Suppressor macrophage (primary cell): ENCODE measurements at places on chromosomes 3 and 15.
A peak's percentile ranks its signal among the peaks of the same experiment; 100 is the strongest.

GRCh38 chr15:66963710-66964109, 101.7 kb upstream of the SMAD3 start:
- DNase-seq = peak; percentile 66

DNA sequence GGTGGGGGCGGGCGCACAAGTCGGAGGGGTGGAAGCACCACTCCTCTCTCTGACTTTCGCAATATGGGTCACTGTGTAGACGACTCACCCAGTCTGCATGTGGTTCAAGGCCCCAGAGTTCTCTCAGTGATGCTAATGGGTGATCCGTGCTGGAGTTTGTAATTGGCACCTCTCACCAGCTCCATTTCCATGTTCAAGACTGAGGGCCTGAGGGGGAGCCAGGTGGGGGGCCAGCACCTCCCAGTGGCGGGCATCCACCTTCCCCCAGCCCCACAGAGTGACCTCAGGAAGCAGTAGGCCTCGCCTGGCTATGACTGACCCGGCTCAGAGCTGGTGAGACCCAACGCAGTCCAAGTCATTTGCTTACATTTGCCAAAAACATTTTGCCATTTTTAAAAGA, 230.0 kb upstream of the ST8SIA2 start:
- no peak for DNase-seq

DNA sequence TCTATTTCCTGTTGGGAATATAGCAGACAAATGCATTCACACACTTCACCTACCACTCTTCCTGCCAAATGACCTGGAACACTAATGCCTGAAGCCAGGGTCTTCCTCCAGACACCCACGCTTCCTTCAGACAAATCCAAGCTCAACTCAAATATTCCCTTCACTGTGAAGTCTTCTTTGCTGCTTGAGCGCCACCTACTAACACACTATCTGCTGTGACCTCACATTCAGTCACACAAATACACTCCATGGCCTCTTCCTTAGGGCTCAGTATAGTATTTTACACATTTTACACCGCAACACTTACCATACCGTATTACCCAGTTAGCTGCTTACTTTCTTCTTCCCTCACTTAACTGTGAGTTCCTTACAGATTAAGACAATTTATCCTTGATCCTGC, 149.4 kb downstream of the SHOX2 start:
- DNase-seq = no peak

- DNase-seq = peak; percentile 21
Measured at GRCh38 chr3:195790901-195791300, 20.8 kb downstream of the MUC4 start.

DNA sequence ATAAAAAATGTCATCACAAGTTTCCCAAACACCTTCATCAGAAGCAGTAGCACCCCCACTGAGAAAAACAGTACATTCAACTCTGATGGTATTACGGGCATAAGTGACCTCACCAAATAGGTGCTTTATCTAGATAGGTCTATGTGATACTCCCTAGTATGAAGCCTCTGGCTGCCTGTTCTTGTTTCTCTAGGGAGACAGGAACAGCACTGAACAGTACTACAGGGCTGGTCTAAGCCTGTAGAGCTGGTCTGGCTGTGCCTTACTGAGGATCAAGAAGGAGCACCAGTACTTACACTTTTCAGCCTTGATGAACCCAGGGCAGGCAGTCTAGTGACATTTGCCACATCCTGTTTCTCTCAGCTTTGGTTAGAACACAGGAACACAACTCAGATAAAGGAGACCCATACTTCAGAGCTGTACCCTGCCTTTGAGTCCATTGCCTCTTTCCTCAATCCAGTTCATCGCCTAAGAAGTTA, 35.9 kb downstream of the OXNAD1 start:
- DNase-seq = no peak

DNA sequence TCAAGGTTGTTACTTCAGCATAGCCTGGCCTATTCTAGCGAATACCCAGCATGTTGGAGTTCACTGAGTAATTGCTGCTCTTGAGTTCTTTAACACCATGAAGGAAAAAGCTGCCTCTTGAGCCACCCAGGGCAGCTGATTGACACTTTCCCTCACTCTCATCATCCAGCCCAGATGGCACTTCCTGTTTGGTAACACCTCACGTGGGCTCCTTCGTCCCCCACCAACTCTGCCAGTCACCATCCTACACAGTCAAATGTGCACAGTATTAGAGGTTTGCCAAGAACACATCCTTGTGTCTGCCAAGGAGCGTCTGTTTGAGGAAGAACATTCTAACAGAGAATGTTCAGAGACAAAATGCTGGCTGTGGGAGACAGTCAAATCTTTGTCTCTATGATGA, 266.3 kb downstream of the RPLP1 start:
- peak; percentile 98 for DNase-seq

DNA sequence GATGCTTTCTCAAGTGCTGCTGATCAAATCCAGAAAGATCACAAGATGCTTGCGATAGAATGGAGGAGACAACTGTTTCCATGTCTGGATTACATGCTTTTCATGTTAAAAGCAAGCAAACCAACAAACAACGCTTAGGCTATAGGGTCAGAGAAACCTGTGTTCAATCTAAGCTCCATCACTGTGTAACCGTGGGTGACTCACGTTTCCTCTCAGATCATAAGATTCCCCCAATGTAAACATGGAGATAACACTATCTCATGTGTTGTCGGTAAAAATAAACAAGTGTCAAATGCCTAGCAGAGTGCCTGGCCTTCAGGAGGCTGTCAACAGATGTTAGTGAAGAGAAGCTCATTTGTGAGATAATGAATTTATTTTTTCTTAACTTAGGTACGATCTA, 907.8 kb downstream of the NTRK3 start:
- no peak for DNase-seq

- no peak for DNase-seq
Measured at GRCh38 chr15:83653288-83653638, 660 bp upstream of the ADAMTSL3 start.

GRCh38 chr3:186566772-186567071, 417 bp downstream of the TBCCD1 start:
- DNase-seq = no peak

- no peak for DNase-seq
Measured at GRCh38 chr3:97899331-97899730, 72.9 kb downstream of the RIOX2 start.

- peak; percentile 51 for DNase-seq
Measured at GRCh38 chr15:25739687-25740121, 123.4 kb downstream of the ATP10A start.

DNA sequence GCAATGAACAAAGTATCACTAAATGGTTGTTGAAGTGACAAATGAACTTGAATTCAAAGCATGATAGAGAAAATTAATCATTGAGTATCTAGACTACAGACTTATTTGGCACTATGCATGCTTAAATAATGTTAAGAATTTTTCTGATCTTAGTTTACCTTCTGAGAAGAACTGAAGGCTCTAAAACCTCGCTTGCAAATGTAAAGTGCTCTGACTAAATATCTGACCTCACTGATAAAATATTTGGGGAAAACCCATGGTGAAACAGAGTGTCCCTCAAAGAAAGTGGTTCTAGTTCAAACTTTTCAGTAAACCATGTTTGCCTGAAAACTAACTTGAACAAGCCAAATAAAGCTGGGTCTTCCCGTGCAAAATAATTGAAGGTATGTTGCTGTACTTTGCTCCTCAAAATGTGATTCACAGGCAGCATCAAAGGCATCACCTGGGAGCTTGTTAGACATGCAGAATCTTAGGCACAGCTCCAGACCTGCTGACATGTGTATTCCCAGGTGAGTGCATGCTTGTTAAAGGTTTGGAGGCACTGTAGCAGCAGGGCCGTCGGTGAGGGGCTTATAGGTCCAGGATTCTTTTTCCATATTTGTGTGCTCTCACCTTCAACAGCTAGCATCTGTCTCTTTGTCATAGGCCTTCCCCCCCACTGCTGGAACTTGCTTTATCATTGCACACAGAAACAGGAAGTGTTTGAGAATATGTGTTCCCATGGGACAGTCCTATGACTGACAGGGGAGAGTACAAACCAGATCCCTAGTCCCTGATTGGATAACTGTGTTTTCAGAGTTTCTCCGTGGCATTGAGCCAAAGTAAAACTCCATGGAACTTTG, 524.2 kb upstream of the LMCD1 start:
- no peak for DNase-seq

DNA sequence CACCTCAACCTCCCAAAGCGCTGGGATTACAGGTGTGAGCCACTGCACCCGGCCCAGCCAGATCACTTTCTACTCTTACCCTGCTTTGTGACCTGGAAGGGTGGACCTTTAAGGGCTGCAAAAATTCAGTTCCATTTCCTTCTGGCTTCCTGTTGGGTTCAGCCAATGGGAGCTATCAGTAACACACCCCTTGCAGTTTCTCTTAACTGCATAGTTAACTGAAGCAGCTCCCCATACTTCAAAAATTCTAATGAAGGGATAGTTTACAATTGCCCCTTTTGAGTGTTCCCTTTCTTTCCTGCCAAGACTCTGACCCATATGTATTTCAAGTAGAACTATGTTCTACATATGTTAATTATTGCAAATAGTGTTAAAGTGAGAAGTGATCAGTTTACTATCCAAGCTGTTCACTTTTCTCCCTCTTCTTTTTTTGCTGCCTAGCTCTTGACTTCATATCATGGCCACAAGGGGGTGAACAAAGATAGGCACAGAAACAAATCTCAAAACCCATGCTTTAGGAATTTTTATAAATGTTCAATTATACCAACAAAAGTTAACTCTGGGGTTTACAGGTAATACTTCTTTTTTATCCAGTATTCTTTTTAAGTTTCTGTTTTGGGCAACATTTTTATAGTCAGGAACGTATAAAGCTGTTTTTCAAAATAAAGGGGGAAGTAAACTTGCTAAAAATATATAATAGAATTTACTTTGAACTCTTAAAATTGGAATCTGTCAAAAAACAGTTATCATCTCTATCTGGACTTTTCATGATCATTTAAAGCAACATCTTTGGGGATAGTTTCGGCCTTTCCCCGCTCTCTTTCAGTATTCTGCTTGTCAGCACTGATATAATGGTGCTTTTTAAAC, 8.1 kb downstream of the PGBD4 start:
- DNase-seq = peak; percentile 66

DNA sequence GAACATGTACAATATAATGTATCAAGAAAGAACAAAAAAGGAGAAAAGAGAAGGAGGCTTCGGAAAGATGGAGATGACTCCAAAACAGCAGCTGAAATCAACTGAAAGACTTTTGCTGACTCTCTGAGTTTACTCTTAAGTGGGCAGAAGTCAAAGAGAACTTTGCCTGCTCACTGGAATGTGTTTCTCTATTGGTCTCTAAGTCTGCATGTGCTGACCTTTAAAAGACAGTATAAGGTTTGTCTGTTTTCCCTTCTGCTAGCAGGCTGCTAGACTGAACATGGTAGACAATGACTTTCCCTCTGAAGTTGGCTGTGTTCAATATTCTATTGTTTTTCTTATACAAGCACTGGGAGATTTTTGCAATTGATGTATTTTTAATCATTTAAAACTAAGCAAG, 7.2 kb upstream of the MAP4 start:
- DNase-seq = no peak

DNA sequence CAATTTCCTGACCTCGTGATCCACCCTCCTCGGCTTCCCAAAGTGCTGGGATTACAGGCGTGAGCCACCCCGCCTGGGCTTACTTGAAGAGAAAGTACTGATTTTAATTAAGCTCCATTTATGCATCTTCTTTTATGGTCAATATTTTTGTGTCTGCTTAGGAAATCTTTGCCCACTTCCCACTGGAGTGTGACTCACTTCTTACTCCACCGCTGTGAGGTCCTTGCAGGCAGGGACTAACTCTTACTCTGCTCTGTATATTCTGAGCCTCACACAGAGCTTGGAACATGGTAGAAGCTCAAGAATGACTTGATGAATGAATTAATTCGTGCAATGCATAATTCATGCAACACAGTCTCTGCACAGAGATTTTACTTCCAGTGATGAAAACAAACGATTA, 2.9 kb upstream of the TM4SF19 start:
- DNase-seq = peak; percentile 94
